ENCODE measurements at places on chromosomes 7 and 10.

DNA sequence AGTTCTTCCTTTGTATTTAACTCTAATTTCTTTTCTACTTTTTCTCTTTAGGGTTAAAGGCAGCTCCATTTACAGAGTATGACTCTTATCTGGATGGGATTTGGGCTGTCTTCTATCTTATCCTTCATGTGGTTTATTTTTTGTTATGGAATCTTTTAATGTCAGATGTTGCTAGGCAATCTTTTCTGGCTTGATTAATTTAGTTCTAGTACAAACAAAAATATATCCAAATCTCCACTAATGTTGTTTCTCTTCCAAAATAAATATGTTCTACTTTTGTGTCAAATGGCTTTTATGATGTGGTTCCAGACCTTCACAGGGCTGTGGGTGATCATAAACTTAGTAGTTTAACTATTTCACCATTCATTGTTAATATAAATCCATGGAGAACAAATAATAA is 246.9 kb downstream of the AHR start:
- no peak for DNase-seq

GRCh38 chr7:16028103-16028502 is 341.6 kb upstream of the MEOX2 start:
- no peak for DNase-seq

- DNase-seq: peak; percentile 18
These were observed 115.5 kb upstream of the CALCR start for GRCh38 chr7:93690021-93690420.

GRCh38 chr7:139570626-139571025 is 47.1 kb downstream of the CLEC2L start:
- DNase-seq: no peak

DNA sequence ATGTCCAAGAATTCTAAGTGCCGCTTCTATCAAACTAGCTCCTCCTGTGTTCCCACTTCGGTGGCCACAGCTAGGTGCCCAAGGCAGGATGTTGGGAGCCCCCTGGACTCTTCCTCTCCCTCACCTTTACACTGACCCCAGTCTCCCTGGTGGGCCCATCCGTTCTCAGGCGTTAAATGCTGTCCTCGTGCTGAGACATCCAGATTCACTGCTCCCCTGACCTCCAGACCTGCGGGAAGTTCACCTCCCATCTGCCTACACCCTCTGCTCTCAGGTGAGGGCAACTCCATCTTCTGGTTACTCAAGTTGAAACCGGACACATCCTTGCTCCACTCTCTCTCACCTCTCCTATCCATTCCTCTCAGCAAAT is 114.3 kb downstream of the ARHGAP22 start:
- no peak for DNase-seq

- no peak for DNase-seq
These were observed 120.9 kb downstream of the PLXNA4 start for GRCh38 chr7:132455378-132455777.

- DNase-seq: no peak
These were observed 2.3 kb downstream of the FBXO24 start for GRCh38 chr7:100588438-100588837.

DNA sequence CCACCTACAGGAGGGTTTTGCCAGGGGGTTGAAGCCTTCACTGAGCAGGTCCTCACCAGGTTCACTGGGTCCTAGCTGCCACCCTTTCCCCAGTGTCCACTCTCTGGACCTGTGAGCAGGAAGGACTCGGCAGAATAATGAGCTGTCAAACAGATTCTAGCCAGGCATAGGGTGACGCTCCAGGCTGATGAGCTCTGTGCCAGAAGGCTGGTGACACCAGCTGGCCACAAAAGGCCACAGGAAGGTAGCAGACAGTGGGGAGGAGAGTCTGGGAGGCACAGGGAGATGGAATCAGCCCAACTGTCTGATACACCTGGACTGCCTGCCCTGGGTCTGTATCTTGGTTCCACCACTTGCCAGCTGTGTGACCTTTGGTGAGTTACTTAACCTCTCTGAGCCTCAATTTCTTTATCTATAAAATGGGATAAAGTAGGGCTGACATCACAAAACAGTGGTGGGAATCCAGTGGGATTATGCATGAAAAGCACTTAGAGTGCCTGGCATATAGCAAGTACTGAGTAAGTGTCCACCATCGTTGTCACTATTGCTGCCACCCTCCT is 26.7 kb upstream of the NDST2 start:
- DNase-seq: no peak

GRCh38 chr7:159036916-159037605 is 107.6 kb downstream of the VIPR2 start:
- DNase-seq: peak; percentile 49

GRCh38 chr7:991729-992656 is 9.0 kb downstream of the CYP2W1 start:
- DNase-seq: no peak

- peak; percentile 97 for DNase-seq
These were observed at the start of gene SKIDA1 for GRCh38 chr10:21525367-21526187. SKIDA1 (minus strand) TSS chr10:21525682; CDS start chr10:21517822, 7,860 bp downstream.

- peak; percentile 18 for DNase-seq
These were observed 16.7 kb upstream of the C10orf90 start for GRCh38 chr10:126687121-126687606.

DNA sequence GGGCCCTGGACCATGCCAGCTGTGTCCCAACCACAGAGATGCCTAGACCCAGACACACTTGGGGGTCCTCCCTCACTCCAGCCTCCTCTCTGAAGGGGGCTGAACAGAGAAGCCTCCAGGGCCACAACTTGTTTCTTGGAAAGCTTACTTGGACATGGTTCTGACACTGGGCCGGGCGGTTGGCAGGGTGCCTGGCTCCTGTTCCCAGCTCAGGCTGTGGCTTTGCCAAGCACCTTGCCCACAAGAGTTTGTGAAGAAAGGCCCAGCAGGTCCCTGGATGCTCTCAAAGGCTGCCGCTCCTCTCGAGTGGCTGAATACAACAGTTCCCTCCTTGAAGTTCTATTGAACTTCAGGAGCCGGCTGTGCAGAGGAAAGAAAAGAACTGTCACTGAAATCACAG is 181.6 kb downstream of the PTPN20 start:
- no peak for DNase-seq

DNA sequence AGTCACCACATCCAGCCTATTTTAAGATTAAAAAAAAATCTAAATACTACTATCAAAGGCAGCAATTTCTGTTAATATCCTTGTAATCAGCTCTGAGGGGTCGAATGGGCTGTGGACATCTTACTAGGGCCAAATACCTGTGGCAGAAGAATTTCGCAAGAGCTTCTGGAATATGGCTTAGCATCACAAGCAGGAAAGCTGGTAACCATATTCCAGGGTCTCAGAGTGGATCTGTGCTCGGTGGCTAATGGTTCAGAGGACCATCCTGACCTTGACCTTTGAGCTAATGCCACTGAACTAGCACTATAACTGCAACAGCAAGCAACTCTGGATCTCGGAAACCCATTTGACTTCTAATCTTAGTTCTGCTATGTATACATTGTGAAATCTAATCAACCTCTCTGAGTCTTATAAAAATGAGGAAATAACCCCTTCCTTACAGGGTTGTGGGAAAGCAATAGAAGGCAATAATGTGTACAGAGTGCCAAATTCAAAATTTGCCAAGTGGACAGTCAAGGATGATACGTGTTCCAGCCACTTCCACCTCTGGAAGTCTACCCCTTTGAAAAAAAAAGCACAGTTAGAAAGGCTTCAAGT is 65.5 kb downstream of the CYP26A1 start:
- no peak for DNase-seq

DNA sequence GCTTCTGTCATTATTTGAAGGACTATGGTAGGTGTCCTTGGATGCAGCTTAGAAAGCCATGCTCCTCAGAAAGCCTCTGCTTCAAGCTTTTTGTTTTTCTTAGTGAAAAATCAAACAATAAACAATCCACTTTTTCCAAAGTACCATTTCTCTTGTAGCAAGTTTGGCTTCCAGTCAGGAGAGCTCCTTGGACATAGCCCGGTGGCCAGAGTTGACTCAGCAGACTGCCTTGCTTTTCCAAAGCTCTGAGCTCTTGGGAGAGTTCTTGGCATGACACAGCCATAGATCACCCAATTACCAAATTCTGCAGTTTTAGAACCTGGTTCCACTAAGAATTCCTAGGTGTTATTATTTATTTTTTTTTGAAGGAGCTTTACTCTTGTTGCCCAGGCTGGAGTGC is 189.4 kb upstream of the MTPN start:
- no peak for DNase-seq

DNA sequence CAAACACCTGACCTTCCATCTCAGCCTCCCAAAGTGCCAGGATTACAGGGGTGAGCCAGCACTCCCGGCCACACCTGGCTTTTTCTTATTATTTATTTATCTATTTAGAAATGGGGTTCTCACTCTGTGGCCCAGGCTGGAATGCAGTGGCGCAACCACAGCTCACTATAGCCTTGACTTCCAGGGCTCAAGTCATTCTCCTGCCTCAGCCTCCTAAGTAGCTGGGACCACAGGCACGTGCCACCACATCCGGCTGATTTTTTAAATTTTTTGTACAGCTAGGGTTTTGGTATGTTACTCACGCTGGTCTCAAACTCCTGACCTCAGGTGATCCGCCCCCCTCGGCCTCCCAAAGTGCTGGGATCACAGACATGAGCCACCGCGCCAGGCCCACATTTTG is 56.9 kb upstream of the MYL10 start:
- DNase-seq: no peak

DNA sequence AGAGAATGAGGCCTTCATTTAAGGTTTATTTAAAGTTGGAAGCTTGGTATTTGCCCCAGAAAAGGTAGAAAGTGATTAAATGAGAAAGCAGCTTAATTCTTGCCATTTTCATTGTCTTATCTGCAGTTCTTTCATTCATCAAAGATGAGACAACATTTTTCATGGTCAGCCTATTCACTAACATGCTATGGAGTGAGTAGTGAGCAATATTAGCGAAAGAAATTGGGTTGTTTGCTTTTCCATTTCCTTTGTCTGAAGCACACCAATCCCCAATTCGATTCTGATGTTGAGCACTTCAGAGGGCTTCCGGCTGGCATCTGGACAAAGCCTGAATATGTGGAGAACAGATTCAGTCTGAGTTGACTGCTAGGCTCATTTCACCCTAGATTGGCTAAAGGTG is 317.2 kb downstream of the BBS9 start:
- DNase-seq: no peak

DNA sequence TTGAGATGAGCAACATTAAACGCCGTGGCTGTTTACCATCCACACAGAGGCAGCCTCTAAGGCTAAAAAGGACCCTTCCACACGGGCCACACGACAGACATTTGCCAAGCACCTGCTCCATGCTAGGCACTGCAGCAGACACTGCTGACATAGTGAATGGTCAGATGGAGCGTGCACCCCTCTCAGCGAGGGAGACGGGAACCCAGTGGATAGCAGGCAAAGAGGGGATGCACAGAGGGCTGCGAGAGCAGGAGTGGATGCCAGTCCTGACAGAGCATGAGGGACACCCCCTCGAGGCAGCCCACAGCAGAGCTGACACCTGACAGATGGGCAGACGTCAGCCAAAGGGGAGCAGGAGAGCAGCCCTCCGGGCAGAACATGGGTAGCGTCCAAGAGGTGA is 5.6 kb upstream of the STK32C start:
- DNase-seq: no peak

- DNase-seq: no peak
These were observed 385.3 kb upstream of the ADARB2 start for GRCh38 chr10:2122431-2123124.

DNA sequence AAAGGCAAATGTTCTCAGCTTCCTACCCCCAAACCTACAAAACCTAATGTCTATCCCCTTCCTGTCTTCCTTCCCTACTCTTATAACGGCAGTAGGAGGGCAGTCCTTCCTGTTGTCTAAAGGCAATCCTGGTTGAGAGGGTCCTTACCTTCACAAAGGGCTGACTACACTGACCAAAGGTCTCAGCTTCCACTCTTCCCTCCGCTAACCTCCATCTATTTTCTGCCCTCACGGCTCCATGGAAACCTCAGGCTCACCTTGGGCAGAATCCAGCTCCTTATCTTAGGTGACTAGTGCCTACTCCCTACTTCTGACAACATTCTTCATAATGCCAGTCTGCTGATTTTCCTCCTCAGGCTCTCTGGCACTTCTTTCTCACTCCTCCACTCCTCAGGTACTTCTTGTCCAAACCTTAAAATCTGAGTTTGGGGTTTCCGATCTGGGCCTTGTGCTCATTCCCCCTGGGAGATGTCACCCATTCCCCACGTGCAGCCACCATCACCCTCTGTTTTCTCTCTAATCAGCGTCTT is 542 bp downstream of the FBXL13 start:
- DNase-seq: peak; percentile 26

DNA sequence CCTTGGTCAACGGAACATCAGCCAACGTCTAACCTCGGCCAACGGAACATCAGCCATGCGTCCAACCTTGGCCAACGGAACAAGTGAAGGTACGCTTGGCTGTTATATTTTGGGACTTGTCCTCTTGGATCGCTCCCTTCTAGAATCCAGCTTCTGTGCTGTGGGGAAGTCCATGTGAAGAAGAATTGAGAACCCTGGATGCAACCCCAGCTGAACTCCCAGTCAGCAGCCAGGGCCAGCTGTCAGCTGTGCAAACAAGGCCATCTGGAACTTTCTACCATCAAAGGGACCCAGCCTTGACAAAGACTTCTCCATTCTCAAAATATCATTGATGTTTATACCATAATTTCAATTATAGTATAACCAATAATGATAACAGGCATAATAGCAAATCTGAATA is 43.3 kb upstream of the ITGA8 start:
- DNase-seq: no peak

- no peak for DNase-seq
These were observed 28.1 kb downstream of the WDR37 start for GRCh38 chr10:1084011-1084950.

DNA sequence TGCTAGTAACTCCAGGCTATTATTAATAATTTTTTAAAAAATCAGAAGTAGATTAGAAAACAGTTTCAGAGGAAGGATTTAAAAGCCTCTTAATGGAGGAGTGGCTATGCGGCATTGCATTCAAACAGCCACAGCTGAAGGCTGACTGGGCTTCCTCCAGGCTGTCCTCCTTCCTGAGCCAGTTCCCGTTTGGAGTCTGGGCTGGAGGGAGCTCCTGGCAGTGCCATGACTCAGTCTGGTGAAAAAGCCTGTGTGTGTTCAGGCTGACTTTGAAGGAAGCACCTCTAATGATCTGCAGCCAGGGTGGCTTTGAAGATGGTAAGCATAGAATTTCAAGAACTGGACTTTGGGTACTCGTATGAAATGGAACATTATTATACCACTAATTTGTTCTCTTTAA is 134.6 kb downstream of the DPP6 start:
- DNase-seq: no peak

- DNase-seq: no peak
These were observed 133.5 kb downstream of the NRBF2 start for GRCh38 chr10:63266391-63267316.

DNA sequence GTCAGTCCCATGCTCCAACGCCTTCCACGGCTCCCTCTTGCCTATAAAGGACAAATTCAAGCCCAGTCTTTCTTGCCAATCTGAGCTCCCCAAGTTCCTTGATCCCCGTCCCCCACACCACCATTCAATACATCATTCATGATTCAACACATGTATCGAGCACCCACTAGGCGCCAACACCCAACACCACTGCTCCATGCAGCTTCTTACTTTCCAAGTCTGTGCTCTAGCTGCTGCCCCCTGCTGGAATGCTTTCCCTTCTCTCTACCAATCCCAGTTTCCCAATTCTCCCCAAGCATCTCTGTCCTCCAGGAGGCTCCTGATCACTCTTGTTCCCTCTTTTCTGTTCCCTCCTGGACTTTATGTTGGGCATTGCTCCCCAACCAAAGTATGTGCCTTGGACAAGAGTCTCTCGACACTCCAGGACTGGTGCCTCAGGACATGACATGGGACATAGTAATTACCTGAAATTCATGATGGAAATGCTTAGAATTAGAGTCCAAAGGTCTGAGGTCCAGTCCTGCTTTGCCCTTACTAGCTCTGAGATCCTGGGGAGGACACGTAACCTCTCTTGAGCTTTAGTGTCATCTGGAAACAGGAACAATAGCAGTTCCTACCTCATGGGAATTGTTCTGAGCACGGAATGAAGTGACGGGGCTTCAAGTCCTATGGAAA is 172.7 kb downstream of the NEURL1 start:
- peak; percentile 77 for DNase-seq
